ENCODE measurements at places on chromosomes 3 and 15.

- DNase-seq, result no peak
Measured at GRCh38 chr3:4458961-4459360, 8.1 kb downstream of the SUMF1 start.

GRCh38 chr15:39936187-39936586, 2.3 kb downstream of the EIF2AK4 start:
- no peak for DNase-seq

DNA sequence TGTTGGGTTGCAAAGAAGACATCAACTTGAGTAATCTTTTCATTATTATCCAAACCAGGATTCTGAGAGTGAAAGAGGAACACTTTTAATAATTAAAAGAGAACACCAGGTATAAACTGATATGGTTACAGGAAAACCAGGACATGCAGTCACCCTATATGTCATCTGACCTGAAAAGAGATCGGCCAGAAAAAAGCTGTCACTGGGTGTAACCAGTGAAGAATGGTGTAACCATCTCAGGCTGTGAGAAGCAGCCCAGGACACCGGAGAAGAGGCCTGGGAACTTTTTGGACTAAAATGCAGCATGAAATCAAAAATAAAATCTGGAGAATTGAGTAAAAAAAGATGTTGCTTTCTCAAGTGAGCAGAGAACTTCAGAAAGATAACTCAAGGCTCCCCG, 10.1 kb upstream of the CCDC80 start:
- DNase-seq, result no peak

- no peak for DNase-seq
Measured at GRCh38 chr3:133742351-133743091, 3.7 kb upstream of the TF start.

DNA sequence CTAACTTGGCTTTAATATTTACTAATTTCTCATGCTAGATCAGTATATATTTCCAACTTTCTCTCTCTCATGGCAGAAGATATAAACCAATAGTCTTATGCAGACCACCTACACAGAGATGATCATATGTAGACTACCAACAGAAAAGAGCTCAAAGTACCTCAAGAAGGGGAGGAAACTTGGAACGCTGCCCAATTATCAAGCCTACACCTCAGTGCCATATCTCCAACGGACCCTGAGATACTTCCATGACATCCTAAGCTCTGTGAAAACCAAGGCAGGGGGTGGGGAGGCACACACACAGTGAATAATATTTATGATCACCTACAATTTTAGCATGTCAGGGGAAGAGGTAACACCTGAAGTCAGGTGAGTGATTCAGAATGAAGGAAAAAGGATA, 100.6 kb downstream of the STAG1 start:
- no peak for DNase-seq

DNA sequence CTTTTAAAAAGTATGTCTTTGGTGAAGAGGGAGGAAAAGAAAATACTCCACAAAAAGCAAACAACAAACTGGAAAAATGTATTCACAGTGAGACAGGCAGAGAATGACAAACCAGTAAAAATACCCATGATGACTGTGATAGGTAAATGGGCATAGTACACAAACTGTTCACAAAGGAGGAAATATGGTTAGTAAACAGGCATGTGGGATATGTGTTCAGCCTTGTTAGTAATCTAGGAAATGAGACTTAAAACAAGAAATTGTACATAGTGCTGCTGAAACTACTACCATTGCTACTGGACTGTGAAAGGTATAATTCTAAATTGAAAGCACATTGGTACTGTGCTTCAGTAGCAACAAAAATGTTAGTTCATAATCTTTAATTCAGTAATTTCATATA, 50.1 kb downstream of the UBE2E2 start:
- no peak for DNase-seq

GRCh38 chr3:48129921-48130320, 58.3 kb downstream of the CDC25A start:
- DNase-seq, result no peak

DNA sequence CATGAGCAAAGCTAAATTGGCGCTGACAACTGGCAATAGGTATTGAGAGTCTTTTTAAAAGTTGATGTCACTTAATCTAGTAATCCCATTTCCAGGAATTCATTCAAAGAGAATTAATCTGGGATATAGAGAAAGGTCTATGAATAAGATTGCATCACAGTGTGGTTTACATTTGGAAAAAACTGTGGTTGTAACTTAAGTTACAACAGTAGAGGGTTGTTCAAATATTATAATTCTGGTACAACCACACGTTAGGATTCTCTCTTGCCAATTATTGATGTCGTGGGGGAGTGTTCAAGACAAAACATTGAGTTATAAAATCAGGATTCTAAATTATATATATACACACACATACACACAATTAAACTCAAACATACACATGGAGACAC, 79.8 kb downstream of the LIPC start:
- DNase-seq, result no peak

GRCh38 chr15:74406992-74407705, 26.6 kb downstream of the SEMA7A start:
- DNase-seq, result peak; percentile 84

DNA sequence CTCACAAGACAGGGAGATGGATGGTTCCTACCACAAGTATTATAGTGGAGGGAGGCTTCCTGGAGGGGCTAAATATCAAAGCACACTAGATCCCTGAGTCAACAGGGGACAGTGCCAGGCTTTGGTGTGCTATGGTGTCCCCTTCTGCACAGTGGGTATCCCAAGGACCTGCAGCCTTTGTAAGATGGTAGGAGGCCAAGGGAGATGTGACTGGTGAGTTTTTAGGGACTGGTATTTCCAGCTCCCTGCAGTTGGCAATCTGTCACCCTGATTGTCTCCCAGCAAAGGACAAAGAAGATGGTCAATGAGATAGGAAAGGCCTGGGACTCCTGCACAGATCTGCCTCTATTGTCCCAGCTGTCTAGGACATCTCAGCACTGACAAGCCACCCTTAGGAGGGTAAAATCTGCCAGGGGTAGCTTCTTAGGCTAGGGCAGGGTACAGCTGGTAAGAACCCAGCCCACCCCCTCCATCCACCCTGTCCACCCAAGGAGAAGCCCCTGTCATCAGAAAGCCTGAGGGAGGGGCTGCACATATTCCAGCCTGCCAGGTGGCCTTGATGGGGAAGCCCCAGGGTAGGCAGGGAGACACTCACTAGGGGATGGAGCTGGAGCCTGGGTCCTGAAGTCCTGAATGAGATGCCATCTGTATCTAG, 631 bp downstream of the CYP1A1 start:
- DNase-seq, result no peak

All from iPS-NIHi11 (cell line).